ENCODE measurements at places on chromosomes 3 and 15. TPM values are rescaled to one million over a fixed set of nuclear protein-coding genes. Genes with fewer than 3 reads are reported as not detected.

The MORC1 gene
- total RNA-seq = not detected

The CSPG5 gene
- total RNA-seq = 0.89 TPM

The EPHA6 gene
- total RNA-seq = 0.12 TPM

The TM4SF1 gene
- total RNA-seq = 1,031 TPM

The ZBED2 gene
- total RNA-seq = 0.15 TPM

The HRG gene
- not detected for total RNA-seq

The TNNC1 gene
- 0.86 TPM for total RNA-seq

The TADA3 gene
- total RNA-seq = 61.5 TPM
